Stimulated activated CD4-positive, alpha-beta T cell treated with anti-CD3 and anti-CD28 coated beads, Interleukin-1b, Interleukin-23, amount 100 ng/mL, for 24 hours (primary cell): ENCODE measurements at places on chromosomes 13 and 19.

DNA sequence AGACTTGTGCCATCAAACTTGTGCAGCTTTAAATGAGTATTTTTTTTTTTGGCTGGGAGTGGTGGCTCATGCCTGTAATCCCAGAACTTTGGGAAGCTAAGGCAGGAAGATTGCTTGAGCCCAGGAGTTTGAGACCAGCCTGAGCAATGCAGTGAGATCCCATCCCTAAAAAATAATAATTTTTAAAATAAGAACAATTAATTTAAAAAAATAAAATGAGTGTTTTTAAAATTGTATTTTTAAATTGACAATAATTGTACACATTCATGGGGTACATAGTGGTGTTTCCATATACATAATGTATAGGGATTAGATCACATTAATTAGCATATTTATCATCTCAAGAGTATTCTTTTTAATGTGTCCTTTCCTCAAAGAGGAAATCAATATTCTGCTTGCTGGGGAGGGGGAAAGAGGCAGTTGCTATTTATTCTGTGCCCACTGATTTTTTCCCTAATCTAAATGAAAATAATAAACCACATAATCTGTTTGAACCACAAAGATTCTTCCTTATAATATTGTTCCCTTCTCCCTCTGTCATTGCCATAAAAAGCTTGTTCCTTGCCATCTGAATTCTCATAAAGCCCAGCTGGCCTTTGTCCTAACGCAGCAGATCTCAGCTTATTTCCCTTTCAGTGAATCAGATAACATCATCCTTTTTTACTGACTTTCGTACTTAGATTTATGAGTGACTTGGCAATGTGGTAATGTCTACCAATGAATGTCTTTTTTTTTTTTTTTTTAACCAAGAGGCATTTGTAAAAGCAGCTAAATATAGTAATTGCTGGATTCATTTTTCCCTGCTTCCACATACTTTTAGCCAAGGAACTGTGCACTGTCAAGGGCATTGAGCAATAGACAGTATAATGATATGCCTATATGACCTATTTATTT lies 81.8 kb upstream of the RUBCNL start:
- DNase-seq: no peak

GRCh38 chr19:5112681-5113575 lies 144.0 kb downstream of the KDM4B start:
- DNase-seq: no peak

GRCh38 chr19:54431255-54431838 lies 16.1 kb downstream of the TTYH1 start:
- no peak for DNase-seq

GRCh38 chr13:93430381-93430780 lies 203.8 kb downstream of the GPC6 start:
- no peak for DNase-seq

GRCh38 chr19:33767898-33768413 lies 28.7 kb upstream of the KCTD15 start:
- no peak for DNase-seq

DNA sequence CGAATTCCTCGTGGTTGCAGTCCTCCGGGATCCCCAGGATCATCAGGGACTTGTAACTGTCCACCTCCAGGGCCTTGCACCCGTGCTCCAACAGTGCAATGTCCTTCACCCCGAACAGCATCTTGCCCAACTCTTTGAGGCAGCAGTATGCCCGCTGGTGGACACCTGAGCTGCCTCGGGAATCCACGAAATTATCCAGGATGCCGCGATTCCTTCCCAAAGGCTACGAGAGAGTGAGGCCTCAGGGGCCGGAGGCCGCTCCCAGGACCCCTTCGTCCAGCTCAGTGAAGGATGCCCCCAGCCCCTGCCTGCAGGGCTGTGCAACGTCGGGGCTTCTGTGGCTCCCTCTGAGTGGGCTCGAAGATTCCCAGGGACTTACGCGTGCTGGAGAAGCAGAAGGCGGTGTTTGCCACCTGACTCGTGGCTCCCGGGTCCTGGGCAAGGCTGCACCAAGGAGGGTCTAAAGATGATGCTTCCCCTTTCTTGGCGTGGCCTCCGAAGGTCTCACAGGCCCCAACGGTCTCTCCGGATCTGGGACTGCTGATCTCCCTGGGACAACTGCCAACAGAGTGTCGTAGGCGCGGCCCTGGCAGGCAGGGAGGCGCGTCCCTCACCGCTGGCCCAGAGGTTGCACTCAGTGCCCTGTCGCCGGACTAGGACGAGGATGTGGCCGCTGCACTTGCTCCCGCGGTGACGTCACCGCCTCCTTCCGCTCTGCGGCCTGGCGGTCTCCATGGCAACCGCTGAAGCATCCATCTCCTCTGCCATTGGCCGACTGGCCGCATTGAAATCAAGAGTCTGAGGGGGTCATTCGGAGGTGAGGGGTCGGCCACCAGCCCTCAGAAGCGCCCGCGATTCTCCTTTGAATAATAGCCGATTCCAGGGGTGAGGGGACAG lies at the start of gene PNMA8C:
Gene PNMA8C (minus strand): TSS at position 698 of the 897 bp plus-strand sequence. CDS start 577 bp downstream, at position 121.
- DNase-seq: no peak
